Activated CD4-positive, alpha-beta T cell treated with anti-CD3 and anti-CD28 coated beads, Interleukin-2, amount 50 U/mL, for 4 hours (primary cell): ENCODE measurements at places on chromosomes 3 and 15.

DNA sequence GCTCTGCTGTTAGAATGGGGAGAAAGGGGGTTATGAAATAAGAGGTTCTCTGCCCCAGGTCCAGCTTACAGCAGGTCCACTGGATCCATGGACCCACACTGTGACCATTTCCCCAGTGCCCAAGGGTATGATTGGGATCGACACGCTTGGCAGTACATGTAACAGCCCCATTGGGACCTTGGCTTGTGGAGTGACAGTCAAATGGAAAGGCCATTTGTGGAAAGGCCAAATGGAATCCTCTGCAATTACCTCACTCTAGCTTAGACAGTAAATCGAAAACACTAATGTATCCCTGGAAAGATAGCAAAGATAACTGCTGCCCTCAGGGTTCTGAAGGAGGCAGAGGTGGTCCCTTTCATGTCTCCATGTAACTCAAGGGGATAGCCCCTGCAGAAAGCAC lies 109.1 kb downstream of the MINAR1 start:
- DNase-seq, result no peak

DNA sequence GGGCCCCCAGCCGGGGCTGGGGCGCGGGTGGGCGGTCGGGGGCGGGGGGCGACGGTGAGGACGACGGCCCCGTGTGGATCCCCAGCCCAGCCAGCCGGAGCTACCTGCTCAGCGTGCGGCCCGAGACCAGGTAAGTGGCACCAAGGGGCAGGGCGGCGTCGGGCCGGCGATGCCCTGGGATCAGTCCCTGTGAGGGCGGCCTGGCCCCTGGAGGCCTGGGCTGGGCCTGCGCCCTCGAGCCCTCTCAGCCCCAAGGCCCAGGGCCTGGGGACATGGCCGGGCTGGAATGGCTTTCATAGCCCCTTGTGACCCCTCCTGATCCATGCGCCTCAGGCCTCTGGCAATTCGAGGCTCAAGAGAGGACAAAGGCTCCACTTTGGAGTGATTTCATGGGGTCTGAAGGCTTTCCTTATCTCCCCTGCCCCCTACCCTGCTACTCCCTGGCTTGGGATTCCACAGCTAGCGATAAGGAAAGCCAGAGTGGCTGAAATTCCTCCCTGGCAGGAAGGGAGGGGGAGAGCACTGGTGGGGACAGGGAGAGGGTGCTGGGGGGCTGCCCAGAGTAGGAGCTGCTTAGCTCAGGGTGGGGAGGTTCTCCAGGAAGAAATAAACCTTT lies 418 bp downstream of the ALPK3 start:
- DNase-seq, result no peak

- no peak for DNase-seq
These were observed 61.8 kb downstream of the CACNA2D2 start for GRCh38 chr3:50441424-50442217.

DNA sequence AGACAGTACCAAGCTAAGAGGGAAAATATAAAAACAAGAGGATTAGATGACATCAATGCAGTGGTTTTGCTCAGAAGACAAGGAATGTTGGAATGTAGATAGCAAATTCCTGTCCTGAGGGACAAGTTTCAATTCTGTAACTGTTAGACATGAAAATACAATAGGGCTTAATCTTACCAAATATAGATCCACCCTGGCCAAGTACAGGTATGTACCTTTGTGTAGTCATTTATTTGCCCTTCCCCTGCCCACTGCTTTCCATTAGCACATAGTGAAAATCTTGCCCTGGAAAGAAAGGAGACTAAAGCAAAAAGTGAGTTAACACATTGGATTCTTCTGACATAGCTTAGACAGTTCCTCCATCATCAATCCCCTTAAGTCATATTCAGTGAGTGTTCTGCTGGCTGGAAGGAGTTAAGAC lies 389.0 kb upstream of the THBS1 start:
- no peak for DNase-seq

DNA sequence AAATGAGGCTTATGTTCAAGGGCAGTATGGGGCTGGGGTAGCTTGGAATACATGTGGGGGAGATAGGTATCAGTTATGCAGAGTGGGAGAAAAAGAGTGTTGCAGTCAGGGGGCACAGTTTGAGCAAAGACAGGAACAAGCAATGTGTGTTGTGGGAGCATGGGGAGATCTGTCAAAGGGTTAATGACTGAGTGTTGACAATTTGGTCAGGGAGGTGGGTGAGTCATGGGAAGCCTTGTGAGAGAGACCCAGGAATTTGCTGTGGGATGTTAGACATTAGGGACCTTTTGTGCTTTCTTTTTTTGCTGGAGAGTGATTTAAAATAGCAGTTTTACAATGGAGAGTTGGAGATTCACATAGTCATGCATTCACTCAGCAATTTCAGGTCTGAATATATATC lies 221.6 kb upstream of the NR2E3 start:
- no peak for DNase-seq

- DNase-seq, result no peak
These were observed 53.2 kb downstream of the MBNL1 start for GRCh38 chr3:152321955-152322377.

- DNase-seq, result no peak
These were observed 23.9 kb upstream of the NEK10 start for GRCh38 chr3:27392950-27393679.
